Activated T-cell treated with anti-CD3 and anti-CD28 coated beads, Interleukin-2, amount 50 U/mL, for 24 hours (primary cell): ENCODE measurements at places on chromosomes 16 and 17.

GRCh38 chr17:17565471-17566339, 25.8 kb downstream of the PEMT start:
- DNase-seq = no peak
- no peaks in the 10 kb centered on the region for H3K36me3 ChIP-seq
- H3K27ac ChIP-seq = no peak overlapping the region
- no peaks in the 10 kb centered on the region for H3K27me3 ChIP-seq
- H3K4me1 ChIP-seq = no peaks in the 10 kb centered on the region

GRCh38 chr16:84518804-84519341, 14.4 kb upstream of the MEAK7 start:
- no peaks in the 10 kb centered on the region for H3K27me3 ChIP-seq
- no peaks in the 10 kb centered on the region for H3K36me3 ChIP-seq
- DNase-seq = peak; percentile 53
- H3K27ac ChIP-seq = peak overlapping the region; percentile 76
- peaks cover 66% of the 10 kb centered on the region for H3K4me1 ChIP-seq

- DNase-seq = no peak
- no peaks in the 10 kb centered on the region for H3K4me1 ChIP-seq
- no peak overlapping the region for H3K4me3 ChIP-seq
- H3K27ac ChIP-seq = no peak overlapping the region
- no peaks in the 10 kb centered on the region for H3K36me3 ChIP-seq
Observed at GRCh38 chr16:51034481-51035109, 116.5 kb downstream of the SALL1 start.

DNA sequence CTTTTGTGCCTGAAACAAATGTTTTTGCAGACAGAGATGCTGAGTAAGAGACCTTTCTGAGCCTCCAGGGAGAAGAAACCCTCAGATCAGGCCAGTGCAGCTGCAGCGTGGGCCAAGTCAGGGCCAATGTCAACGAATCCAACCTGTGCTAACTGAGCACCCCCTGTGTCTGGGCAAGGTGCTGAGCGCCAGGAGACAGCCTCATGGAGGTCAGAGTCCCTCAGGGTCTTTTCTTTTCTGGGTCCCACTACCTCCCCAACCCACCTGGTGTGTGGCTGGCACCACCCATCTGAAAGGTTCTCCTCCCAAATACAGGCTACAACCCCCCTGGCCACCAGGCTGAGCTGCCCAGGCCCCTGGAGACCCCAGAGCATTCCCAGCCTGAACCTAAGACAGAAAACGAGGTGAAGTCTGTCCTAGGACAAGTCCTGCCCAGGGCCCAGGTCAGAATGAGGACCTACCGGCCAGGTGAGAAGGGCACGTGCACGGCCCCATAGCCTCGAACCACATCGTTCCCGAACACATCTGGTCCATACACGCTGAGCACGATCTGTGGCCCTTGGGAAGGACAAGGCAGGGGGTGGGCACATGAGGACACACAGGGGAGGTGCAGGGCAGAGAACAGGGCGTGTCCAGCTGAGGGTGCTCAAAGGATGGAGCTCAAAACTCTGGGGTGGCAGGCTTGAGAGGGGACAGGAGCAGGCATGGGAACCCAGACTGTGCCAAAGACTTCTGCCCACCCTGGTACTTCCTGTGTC, 15.0 kb downstream of the B9D1 start:
- H3K4me1 ChIP-seq = no peaks in the 10 kb centered on the region
- no peaks in the 10 kb centered on the region for H3K36me3 ChIP-seq
- DNase-seq = peak; percentile 20
- H3K27ac ChIP-seq = no peak overlapping the region
- peaks cover 3% of the 10 kb centered on the region for H3K27me3 ChIP-seq

DNA sequence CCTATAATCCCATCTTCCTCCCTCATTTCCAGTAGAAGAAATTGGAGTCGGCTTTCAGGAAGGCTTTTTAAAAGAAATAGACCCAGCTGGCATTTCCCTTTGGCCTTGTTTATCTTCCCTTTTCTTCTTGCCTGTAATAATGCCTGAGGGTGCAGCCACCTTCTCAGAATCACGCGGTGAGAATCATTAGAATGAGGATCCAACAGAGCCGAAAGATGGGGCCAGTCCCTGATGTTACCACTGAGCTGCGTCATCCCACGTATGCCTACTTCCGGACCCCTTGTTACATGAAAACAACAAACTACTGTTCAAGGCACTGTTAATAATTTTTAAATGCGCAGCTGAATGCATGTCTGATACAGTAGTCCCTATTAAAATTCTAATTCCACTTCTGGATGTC, 24.1 kb downstream of the SDR42E1 start:
- H3K27ac ChIP-seq = no peak overlapping the region
- DNase-seq = no peak
- H3K36me3 ChIP-seq = no peaks in the 10 kb centered on the region
- no peaks in the 10 kb centered on the region for H3K4me1 ChIP-seq

DNA sequence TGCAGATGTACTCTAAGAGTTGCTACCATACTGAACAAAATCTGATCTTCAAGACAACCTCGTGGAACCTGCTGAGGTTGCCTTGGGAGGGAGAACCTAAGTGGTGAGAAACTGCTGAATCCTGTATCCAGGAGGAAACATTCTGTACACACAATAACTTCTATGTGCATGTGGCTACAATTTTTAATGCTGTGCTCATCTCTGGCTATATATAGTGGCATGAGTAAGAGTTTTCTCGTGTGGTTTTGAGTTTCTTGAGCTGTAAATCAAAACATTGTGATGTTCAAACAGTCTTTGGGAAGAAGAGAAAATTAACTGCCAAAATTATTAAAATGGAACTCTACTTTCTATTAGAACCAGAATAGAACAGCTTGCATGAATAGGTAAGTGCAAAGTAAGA, 206.8 kb downstream of the CA10 start:
- no peak overlapping the region for H3K4me3 ChIP-seq
- no peak for DNase-seq
- peaks cover 8% of the 10 kb centered on the region for H3K27me3 ChIP-seq

DNA sequence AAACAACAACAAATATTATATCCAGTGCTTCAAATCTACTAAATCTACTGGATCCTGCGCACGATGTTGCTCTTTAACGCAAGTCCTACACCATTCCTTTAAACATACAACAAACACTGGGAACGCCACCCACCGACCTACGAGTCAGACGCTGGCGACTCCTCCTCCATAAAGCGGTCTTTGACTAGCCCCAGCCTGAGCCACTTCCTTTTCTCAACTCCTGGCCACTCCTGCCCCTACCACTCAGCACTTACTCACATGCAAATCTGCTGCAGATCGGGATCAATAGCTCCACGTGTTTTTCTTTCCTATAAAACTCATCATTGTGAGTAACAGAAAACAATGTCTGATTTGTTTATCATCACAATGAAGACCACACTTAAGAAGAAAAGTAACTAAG, 32.8 kb upstream of the MNT start:
- H3K27ac ChIP-seq = peak overlapping the region; percentile 42
- peaks cover 71% of the 10 kb centered on the region for H3K36me3 ChIP-seq
- H3K27me3 ChIP-seq = no peaks in the 10 kb centered on the region
- peaks cover 2% of the 10 kb centered on the region for H3K4me1 ChIP-seq

GRCh38 chr17:834136-834535, 52.0 kb downstream of the MRM3 start:
- H3K4me3 ChIP-seq = no peak overlapping the region
- DNase-seq = no peak
- no peak overlapping the region for H3K27ac ChIP-seq
- peaks cover 14% of the 10 kb centered on the region for H3K27me3 ChIP-seq
- H3K36me3 ChIP-seq = no peaks in the 10 kb centered on the region
- no peaks in the 10 kb centered on the region for H3K4me1 ChIP-seq

DNA sequence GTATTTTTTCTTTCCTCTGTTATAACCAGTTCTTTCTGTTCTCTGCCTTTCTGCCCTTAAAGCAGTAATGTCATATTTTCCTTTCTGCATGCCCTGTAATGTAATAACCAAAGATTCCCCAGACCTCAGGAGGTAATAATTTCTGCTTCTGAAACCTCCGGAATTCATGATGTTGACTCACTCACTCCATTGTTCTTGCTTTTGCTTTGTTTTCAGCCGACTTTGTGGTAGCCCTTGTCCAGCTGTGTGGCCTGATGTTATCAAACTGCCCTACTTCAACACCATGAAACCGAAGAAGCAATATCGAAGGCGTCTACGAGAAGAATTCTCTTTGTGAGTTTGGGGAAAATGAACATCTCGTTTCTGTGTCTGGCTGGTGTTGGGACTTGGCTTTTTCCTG, 55.9 kb downstream of the CDK12 start:
- no peak overlapping the region for H3K4me3 ChIP-seq
- H3K27me3 ChIP-seq = no peaks in the 10 kb centered on the region
- H3K4me1 ChIP-seq = no peaks in the 10 kb centered on the region
- peak overlapping the region; percentile 1 for H3K27ac ChIP-seq
- peaks cover 97% of the 10 kb centered on the region for H3K36me3 ChIP-seq
- no peak for DNase-seq

DNA sequence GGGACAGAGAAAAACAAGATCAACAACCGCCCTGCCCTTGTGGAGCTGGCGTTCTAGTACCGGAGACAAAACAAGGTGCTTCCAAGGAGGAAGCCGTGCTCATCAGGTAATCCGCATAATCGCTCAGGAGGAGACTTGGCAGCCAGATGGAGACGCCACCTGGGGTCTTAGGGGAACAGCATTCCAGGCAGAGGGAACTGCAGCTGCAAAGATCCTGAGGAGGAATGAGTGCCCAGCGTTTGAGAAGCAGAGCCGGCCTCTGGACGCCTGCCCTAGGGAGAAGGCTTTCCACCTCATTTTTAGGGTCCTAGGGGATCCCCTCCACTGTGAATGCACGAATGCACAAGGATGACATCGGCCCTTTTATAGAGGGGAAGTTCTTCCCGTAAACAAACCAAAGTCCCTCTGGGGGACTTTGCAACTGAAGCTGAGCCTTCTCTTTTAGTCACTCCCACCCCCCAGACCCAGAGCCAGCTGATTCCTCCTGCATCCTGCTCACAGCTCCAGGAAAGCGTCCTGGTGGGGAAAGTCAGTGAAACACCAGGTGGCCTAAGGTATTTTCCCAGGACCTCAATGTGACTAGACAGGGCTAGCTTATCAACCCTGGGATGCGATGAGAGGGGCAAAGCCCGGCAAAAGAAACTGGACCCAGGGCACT, 13.2 kb upstream of the MPRIP start:
- H3K4me3 ChIP-seq = no peak overlapping the region
- H3K36me3 ChIP-seq = no peaks in the 10 kb centered on the region
- H3K27ac ChIP-seq = no peak overlapping the region
- no peaks in the 10 kb centered on the region for H3K4me1 ChIP-seq

DNA sequence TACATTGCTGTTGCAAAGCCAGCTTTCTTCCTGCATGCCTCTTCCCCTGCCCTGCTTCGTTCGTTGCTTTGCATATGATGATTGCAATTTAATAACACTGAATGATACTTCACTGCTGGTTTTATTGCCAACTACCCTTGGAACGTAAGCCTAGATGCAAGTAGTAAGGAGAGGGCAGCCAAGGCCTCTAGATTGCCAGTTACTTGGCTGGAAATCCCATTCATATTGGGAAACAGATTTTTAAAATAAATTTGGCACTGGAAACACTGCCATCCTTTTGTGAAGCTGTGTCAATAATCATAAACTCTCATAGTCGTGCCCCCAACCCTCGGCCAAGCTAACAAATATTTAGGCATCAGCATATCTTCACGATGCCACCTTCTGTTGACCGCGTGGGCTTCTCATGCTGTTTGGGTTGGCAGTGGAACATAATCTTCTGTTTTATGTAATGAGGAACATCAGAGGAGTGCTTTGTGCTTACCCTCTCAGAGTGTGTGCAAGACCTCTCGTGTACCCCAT, 86.5 kb downstream of the MAP2K6 start:
- no peak overlapping the region for H3K4me3 ChIP-seq
- peaks cover 5% of the 10 kb centered on the region for H3K36me3 ChIP-seq
- no peak for DNase-seq
- H3K27ac ChIP-seq = no peak overlapping the region
- no peaks in the 10 kb centered on the region for H3K27me3 ChIP-seq

DNA sequence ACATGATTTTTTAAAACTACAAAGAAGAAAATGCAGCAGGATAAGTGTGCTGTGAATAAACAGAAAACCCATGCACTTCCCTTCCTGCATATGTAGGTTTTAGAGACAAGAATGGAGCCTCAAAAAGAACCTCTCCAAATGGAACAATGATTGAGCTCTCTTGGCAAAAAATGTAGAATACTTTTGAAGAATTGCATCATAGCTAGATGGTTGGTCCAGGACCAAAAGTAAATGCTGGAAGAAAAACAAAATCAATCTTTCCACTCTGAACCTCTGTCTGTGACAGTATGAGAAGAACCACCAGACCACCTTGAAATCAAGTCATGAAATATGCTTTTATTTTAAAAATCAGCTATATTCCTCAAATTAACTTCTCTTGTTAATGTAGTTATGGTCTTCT, 17.5 kb downstream of the HELZ start:
- no peak overlapping the region for H3K27ac ChIP-seq
- H3K4me1 ChIP-seq = peaks cover 54% of the 10 kb centered on the region
- H3K27me3 ChIP-seq = no peaks in the 10 kb centered on the region
- DNase-seq = no peak

DNA sequence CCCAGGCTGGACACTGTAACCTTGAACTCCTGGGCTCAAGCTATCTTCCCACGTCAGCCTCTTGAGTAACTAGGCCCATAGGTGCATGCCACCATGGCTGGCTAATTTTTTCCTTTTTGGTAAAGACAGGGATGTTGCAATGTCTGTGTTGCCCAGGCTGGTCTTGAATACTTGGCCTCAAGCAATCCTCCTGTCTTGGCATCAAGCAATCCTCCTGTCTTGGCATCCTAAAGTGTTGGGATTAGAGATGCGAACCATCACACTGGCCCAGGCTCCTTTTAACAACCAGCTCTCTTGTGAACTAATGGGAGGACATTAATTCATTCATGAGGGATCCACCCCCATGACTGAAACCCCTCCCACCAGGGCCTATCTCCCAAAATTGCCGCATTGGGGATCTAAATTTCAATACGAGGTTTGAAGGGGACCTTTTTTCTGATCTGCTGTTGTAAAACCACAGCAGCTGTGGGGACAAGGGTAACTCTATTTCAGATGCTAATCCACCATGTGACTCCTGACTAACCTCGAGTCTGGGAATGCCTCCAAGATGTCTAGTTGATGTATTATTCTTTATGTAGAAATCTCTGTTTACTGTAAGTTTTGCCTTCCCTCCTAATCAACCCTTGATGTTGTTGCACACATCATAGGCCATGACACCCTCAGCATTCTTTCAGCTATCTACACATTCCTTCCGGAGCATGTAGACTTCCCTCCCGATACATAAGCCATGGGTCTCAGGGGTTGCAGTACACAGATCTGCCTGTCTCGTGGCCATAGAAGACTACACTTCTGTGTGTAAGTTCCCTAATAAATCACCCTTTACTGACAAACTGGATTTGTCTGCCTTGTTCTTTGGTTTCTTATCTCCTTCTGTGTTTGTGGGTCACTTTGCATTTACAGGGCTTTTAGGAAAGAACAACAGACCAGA, 37.6 kb downstream of the RNF112 start:
- no peak for DNase-seq
- H3K4me1 ChIP-seq = peaks cover 2% of the 10 kb centered on the region
- no peak overlapping the region for H3K4me3 ChIP-seq
- H3K27me3 ChIP-seq = peaks cover 28% of the 10 kb centered on the region
- H3K27ac ChIP-seq = no peak overlapping the region
